Astrocyte of the hippocampus (primary cell): ENCODE measurements at places on chromosomes 7 and 10.

DNA sequence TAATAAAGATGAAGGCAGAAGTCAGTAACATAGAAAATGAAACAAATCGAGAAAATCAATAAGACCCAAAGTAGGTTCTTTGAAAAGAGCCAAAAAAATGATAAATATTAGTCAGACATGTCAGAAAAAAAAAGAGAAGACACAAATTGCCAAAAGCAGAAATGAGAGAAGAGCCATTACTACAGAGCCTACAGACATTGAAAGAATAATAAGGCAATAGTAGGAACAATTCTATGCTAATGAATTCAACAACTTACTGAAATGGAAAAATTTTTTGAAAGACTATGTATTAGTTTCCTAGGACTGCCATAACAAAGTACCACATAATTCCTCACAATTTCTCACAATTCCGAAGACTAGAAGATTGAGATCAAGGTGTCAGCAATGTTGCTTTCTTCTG lies 35.5 kb downstream of the OGDHL start:
- DNase-seq = no peak

- DNase-seq = no peak
Observed at GRCh38 chr10:79061441-79062315, 7.1 kb upstream of the ZMIZ1 start.

GRCh38 chr10:131749767-131750142 lies 151.1 kb upstream of the PPP2R2D start:
- no peak for DNase-seq

DNA sequence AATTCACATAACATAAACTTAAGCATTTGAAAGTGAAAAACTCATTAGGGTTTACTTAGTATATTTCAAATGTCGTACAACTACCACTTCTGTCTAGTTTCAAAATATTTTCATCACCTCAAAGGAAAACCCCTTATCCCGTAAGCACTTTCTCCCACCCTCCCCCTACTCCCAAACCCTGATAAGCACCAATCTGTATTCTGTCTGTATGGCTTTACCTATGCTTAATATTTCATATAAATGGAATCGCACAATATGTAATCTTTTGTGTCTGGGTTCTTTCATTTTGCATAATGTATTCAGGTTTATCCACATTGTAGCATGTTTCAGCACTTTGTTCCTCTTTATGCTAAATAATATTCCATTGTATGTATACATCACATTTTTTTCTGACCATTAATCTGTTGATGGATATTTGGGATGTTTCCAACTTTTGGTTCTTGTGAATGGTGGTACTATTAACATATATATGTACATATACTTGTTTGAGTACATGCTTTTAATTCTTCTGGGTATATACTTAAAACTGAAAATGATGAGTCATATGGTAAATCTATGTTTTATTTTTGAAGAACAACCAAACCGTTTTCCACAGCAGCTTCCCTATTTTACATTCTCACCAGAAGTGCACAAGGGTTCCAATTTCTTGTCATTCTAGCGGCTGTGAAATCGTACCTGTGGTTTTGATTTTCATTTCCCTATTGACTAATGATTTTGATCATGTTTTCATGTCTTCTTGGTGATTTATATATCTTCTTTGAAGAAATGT lies 6.2 kb upstream of the STARD3NL start:
- DNase-seq = no peak

GRCh38 chr10:69901628-69902505 lies 100.2 kb downstream of the COL13A1 start:
- peak; percentile 71 for DNase-seq

DNA sequence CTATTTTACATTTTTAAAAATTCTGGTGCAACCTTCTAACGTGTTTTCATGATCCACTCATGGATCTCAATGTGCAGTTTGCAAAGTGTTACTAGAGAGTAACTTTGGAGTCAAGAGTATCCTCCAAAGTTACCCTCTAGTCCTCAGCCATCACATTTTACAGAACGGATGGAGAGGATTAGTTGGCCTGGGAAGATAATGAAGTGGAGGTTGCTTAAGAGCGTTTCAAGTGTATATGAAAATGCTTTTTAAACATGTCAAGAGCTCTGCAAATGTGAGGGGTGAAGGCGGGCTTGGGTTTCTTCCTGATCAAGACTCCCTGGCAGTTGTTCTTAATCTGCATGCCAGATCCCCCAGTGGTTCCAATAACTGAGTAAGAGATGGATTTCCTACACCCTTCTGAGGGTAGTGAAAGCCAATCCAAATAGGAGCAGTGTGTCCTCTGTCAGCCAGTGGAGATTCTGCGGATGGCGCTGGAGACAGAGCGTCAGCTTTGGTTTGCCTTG lies 299.4 kb upstream of the NPVF start:
- DNase-seq = no peak

DNA sequence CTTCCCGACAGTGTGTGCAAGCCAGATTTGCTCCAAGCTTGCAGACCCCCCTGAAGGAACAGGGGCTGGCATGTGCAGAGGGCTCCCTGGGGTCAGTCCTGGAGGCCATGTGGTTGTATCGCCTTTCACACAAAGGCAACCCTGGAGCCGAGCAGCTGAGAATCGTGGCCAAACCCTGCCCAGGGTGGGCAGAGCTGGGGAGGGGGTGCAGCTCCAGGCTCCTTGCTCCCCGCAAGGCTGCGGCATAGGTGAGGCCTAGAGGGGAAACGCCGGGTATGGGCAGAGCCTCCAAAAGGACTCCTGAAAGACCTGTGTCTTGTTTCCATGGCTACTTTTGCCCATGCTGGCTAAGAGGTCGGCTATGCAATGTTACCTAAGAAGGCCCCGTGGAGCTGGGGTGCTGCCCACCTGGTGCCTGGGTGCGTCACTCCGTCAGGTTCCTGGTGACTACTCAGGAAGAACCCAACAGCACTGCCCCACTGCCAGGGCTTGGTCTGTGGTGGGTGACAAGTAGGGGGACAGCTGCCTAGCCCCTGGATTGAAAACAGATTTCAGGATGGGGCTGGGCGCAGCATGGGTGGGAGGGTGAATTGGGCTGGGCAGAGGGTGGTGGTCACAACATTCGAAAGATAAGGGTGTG lies 171.0 kb upstream of the SHH start:
- no peak for DNase-seq
